A549 treated with GW870086 at 1 μM for 4 hours (cell line): ENCODE measurements at places on chromosomes 7 and 10. TPM values are rescaled to one million over a fixed set of nuclear protein-coding genes. Genes with fewer than 3 reads are reported as not detected.

The PDSS1 gene
- total RNA-seq = 14.4 to 18.8 TPM (median 15.9 TPM) in 5 replicates

The FHIP2A gene
- total RNA-seq = 7.9 to 11.8 TPM (median 10.7 TPM) in 5 replicates

The PDIA4 gene
- total RNA-seq = 170 to 188 TPM (median 178 TPM) in 5 replicates

The TMEM236 gene
- 0.02 to 0.05 TPM (median 0.05 TPM) in 4 of 5 replicates, not detected in the other for total RNA-seq

The BLNK gene
- not detected in 5 replicates for total RNA-seq

The DENND2A gene
- 0.51 to 0.90 TPM (median 0.60 TPM) in 5 replicates for total RNA-seq

The C10orf62 gene
- 0.11 TPM in 1 of 5 replicates, not detected in the others for total RNA-seq

The HMX2 gene
- 0.14 to 0.25 TPM in 2 of 5 replicates, not detected in the others for total RNA-seq

The NEBL gene
- total RNA-seq = 6.3 to 8.8 TPM (median 8.4 TPM) in 5 replicates

The PTCD1 gene
- total RNA-seq = 5.8 to 8.7 TPM (median 7.5 TPM) in 5 replicates

The ANKRD7 gene
- 0.21 to 0.41 TPM (median 0.23 TPM) in 3 of 5 replicates, not detected in the others for total RNA-seq

The POU6F2 gene
- total RNA-seq = not detected in 5 replicates

The ODAD2 gene
- not detected in 5 replicates for total RNA-seq

The CTNNA3 gene
- total RNA-seq = not detected in 5 replicates

The SP8 gene
- total RNA-seq = not detected in 5 replicates

The OR9A4 gene
- not detected in 5 replicates for total RNA-seq

The CYCS gene
- total RNA-seq = 239 to 271 TPM (median 255 TPM) in 5 replicates

The PLEKHS1 gene
- total RNA-seq = 0.03 TPM in 3 of 5 replicates, not detected in the others

The ITIH5 gene
- 0.08 to 0.26 TPM (median 0.09 TPM) in 5 replicates for total RNA-seq

The CTAGE6 gene
- total RNA-seq = not detected in 5 replicates

The SLC26A4 gene
- total RNA-seq = 0.05 to 0.32 TPM (median 0.18 TPM) in 4 of 5 replicates, not detected in the other

The CLDN12 gene
- total RNA-seq = 16.1 to 31.9 TPM (median 26.9 TPM) in 5 replicates

The MOGAT3 gene
- total RNA-seq = not detected in 5 replicates

The SH2B2 gene
- 2.1 to 3.8 TPM (median 3.6 TPM) in 5 replicates for total RNA-seq

The SPDYE6 gene
- total RNA-seq = not detected in 5 replicates

The SEPTIN7 gene
- total RNA-seq = 169 to 220 TPM (median 207 TPM) in 5 replicates

The IL6 gene
- 0.94 to 2.0 TPM (median 1.2 TPM) in 5 replicates for total RNA-seq

The CROT gene
- total RNA-seq = 5.3 to 7.9 TPM (median 6.8 TPM) in 5 replicates

The ASB15 gene
- not detected in 5 replicates for total RNA-seq

The TRIM50 gene
- total RNA-seq = 0.08 TPM in 1 of 5 replicates, not detected in the others

The ITGB8 gene
- total RNA-seq = 0.89 to 1.5 TPM (median 1.3 TPM) in 5 replicates

The BICC1 gene
- total RNA-seq = 13.4 to 19.4 TPM (median 18.3 TPM) in 5 replicates

The GPR22 gene
- total RNA-seq = not detected in 5 replicates

The VSIR gene
- total RNA-seq = 26.4 to 35.1 TPM (median 31.4 TPM) in 5 replicates

The CALHM3 gene
- 0.10 to 0.35 TPM (median 0.22 TPM) in 4 of 5 replicates, not detected in the other for total RNA-seq

The SUGCT gene
- 0.77 to 2.4 TPM (median 1.0 TPM) in 5 replicates for total RNA-seq

The RET gene
- 0.49 to 1.1 TPM (median 0.83 TPM) in 5 replicates for total RNA-seq

The TMEM176B gene
- 0.11 TPM in 1 of 5 replicates, not detected in the others for total RNA-seq

The MACC1 gene
- not detected in 5 replicates for total RNA-seq

The NKX2-3 gene
- 0.07 to 0.08 TPM (median 0.08 TPM) in 3 of 5 replicates, not detected in the others for total RNA-seq

The PRKG1 gene
- total RNA-seq = 0.02 TPM in 2 of 5 replicates, not detected in the others

The VPS37D gene
- 4.4 to 7.3 TPM (median 6.6 TPM) in 5 replicates for total RNA-seq

The UNCX gene
- not detected in 5 replicates for total RNA-seq

The TYW1B gene
- 2.2 to 2.8 TPM (median 2.6 TPM) in 5 replicates for total RNA-seq

The SEC31B gene
- 1.3 to 2.5 TPM (median 2.0 TPM) in 5 replicates for total RNA-seq

The ANKRD30A gene
- 0.31 to 1.2 TPM (median 0.57 TPM) in 5 replicates for total RNA-seq

The PAPSS2 gene
- total RNA-seq = 17.2 to 23.2 TPM (median 21.4 TPM) in 5 replicates

The DMBT1 gene
- 0.18 to 0.23 TPM (median 0.19 TPM) in 5 replicates for total RNA-seq

The ANLN gene
- total RNA-seq = 56.3 to 80.4 TPM (median 71.0 TPM) in 5 replicates
